Chondrocyte (in vitro differentiated cells): ENCODE measurements at places on chromosomes 6 and 20. TPM values are rescaled to one million over a fixed set of nuclear protein-coding genes. Genes with fewer than 3 reads are reported as not detected.

SSR1 gene
- total RNA-seq = 236 to 416 TPM (median 247 TPM) in 3 replicates

SLC17A2 gene
- total RNA-seq = not detected in 3 replicates

FNDC11 gene
- total RNA-seq = 0.25 to 0.38 TPM in 2 of 3 replicates, not detected in the other

FERMT1 gene
- total RNA-seq = 0.51 to 2.1 TPM (median 0.52 TPM) in 3 replicates

PI3 gene
- total RNA-seq = not detected in 3 replicates
